ENCODE measurements at places on chromosomes 4 and X. TPM values are rescaled to one million over a fixed set of nuclear protein-coding genes. Genes with fewer than 3 reads are reported as not detected.

- H3K36me3 ChIP-seq: no peaks in the 10 kb centered on the region
- no peaks in the 10 kb centered on the region for H3K27me3 ChIP-seq
- H3K4me3 ChIP-seq: no peak overlapping the region
These were observed 54.0 kb upstream of the BOD1L1 start for GRCh38 chr4:13681570-13681969.

DNA sequence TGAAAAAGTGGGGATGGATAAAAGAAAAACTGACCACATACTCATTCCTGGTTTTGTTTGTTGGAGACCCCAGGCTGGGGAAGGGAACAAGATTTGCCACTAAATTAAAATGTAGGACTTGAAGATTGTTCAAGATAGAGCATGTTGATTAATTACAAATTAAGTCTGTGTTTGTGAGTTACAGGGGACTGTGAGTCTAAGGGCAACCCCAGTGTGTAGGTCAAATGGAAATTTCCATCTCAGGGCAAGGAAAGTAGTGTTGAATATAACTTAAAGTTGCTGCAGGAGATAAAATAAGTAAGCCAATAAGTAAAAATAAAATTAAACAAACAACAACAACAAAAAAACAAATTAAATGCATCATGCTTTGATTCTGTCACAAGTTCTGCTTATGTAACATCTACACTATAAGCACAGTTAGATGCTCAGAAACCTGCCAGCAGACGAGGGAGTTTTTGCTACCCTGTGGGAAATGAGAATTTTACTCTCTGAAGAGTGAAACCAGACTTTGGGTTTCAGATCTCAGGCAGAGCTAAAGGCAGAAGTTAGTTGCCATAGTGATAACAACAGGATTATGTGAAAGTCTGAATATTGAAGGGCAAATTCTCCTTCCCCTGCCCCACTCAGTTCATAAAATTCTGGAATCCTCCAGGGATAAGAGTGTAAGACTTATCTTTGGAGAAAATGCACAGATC lies 352.3 kb downstream of the GRXCR1 start:
- no peak overlapping the region for H3K27ac ChIP-seq
- DNase-seq: no peak
- no peaks in the 10 kb centered on the region for H3K27me3 ChIP-seq
- H3K36me3 ChIP-seq: no peaks in the 10 kb centered on the region

DNA sequence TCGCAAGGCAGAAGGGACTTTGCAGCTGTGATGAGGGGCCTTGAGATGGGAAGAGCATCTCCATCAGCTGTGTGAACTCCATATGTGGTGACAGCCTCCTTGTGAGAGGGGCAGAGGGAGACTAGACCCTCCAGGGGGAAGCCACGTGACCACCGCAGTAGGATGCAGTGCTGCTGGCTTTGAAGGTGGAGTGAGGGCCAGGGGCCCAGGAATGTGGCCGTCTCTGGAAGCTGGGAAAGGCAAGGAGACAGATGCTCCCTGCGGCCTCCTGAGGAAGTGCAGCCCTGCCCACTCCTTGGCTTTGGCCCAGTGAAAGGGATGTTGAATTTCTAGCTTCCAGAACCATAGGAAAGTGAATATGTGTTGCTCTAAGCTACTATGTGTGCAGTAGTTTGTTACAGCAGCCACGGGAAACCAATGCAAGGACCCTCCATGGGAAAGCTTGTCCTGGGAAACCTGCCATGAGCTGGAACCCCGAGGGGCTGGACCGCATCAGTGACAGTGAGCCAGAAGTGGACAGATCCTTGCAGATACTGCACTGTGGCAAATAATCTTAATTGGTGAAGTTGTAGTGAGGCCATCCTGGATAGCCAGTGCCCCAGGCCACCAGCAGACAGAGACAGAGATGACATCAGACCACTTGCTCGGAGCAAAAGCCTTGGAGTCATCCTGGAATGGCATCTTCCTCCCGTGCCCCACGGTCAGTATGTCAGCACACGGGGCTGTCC lies 35.4 kb upstream of the SORCS2 start:
- H3K4me1 ChIP-seq: no peaks in the 10 kb centered on the region
- no peak for DNase-seq
- peaks cover 8% of the 10 kb centered on the region for H3K27me3 ChIP-seq
- no peak overlapping the region for H3K4me3 ChIP-seq

- H3K4me1 ChIP-seq: no peaks in the 10 kb centered on the region
- no peak overlapping the region for H3K4me3 ChIP-seq
- H3K36me3 ChIP-seq: no peaks in the 10 kb centered on the region
- no peaks in the 10 kb centered on the region for H3K27me3 ChIP-seq
- H3K27ac ChIP-seq: no peak overlapping the region
These were observed 360.0 kb downstream of the ARHGAP24 start for GRCh38 chr4:85834934-85835333.

SSX2 gene
- not detected for total RNA-seq

NAP1L3 gene
- total RNA-seq: 0.78 TPM

Measured in activated T-helper 2 cell treated with anti-CD3 and anti-CD28 coated beads, Interferon-gamma antibody, Interleukin-2, Interleukin-4, amounts not matched to agents 10 μg/mL and 5 μg/mL and 100 μg/mL, durations not matched to agents 14 hours and 24 hours and 36 hours (primary cell).